ENCODE measurements at places on chromosomes 7 and 10.

DNA sequence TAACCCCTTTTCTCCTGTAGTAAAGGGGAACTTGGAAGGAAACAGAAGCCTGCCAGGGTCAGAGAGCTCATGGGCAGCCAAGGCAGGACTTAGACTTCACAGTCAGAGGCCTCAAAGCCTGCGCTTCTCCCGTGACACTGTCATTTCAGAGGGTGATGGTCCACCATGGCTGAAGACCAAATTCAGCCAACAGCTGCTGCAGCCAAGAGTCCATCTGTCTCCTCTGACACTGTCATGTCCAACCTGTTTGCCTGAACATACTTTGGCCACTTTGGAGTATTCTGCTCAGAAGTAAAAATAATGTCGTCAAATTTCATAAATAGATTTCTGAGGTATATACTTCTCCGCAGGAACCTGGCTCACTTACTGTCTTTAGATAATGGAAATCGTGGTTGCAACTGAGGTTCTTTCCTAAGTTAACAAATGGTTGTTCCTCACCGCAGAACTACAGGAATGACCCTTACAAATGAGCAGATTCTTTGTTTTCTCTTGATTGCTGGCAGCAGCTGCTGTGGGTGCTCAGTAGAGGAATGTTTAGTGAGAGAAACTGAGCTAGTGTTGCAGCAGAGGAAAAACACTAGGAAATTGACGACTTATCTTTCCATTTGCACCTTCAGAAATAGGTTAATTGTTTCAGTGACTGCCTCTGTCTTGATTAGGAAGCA, 626.5 kb downstream of the SDK1 start:
- no peak for DNase-seq

DNA sequence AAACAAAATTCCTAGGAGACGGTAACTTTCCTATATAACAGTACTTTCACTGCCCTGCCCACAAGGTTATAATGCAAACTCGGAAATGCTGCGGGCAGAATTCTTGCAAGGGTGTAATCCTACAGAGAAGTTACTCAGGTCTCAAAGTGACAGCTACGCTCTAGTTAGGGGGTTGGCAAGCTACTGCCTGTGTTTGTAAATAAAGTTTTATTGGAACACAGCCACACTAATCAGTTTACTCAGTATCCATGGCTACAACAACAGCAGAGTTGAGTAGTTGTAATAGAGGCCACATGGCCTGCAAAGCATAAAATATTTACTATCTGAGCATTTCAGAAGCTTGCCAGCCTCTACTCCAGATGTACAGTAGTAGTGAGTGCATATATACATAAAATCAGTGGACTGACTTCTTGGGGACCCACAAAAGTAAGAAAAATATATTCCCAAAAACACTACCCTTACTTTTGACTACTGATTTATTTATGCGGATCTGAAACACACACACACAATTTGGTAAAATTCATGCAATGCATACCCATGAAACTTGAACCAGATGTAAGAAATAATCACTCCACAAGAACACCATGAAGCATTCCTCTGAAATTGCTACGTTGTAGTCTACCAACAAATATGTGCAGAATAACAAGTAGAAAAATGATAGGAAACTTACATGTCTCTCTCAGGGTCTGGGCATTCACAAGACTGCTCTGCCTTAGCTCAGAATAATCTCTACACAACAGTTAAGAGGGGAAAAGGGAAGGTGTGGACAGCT, 53.0 kb downstream of the SMURF1 start:
- DNase-seq, result no peak

- no peak for DNase-seq
Measured at GRCh38 chr10:132710746-132711612, 75.0 kb downstream of the NKX6-2 start.

GRCh38 chr7:106788637-106789036, 76.4 kb upstream of the PIK3CG start:
- DNase-seq, result no peak

DNA sequence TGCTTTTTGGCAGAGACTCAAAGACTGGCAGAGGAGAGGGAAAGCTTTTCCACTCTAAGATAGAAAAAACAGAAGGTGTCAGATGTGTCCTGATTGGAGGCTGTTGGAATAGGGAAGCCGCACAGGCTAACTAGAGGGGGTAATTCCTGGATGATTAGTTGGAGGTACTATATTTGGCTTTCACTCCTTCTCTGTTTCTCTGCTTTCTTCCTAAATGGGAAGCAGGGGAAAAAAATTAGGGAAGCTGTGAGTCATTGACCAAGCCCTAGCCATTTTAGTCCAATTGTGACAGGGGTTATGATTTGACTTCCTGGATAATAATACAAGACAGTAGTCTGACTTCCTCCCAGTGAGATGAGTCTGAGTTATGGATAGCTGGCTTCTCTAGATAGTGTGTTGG, 475.2 kb upstream of the CELF2 start:
- DNase-seq, result no peak

DNA sequence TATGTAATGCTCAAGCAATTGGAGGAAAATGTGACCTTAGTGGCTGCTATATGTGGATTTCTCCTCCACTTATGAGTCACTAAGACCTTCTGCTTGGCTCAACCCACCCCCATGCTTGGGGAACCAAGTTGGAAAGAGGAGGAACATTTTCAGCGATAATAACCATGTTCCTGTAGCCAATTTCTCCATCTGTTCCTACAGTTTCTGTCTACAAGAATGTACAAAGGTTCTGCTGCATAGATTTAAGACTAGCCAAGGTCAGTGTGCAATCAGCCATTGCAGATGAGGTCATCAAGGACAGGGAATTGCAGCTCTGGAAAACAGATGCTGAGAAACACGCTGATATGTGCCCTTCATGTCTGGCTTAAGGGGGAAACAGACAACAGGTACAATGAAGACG, 5.6 kb upstream of the NRCAM start:
- DNase-seq, result no peak

- no peak for DNase-seq
Measured at GRCh38 chr7:18530224-18531179, 35.0 kb downstream of the HDAC9 start.

GRCh38 chr7:149850716-149851115, 12.5 kb downstream of the ZNF862 start:
- DNase-seq, result no peak

DNA sequence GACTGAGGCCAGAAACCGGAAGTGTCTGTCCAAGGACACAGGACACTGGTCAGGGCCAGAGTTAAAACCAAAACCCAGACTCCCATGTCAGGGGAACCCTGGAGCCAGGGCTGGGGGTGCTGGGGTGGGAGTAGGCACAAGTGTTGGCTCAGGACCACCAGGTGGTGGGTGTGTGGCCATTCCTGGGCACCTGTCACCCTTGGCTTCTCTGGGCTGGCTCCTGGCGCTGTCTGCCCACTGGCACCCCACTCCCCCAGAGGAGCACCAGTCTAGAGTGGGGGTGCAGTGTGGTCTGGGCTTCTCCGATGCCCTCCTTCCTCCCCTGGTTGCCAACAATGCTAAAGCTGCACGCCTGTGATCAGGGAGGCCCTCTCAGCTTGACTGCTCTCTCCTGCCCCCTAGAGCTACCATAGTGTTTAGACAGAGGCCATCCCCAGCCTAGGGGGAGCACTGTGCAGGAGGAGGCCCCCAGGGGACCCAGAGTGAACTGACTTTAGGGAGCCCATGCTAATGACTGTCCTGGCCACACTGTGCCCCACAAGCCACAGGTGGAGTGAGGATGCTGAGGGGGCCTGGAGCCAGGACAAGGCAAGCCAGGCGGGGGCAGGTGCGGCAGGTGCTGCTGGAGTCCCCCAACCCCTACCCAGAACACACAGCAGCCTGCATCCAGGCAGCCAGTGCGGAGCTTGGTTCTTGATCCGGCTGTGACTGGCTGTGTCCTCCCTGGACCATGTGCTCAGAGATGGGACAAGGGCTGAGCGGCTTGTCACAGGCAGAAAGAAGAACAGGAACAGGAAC, 11.0 kb downstream of the RASGEF1A start:
- DNase-seq, result peak; percentile 49

DNA sequence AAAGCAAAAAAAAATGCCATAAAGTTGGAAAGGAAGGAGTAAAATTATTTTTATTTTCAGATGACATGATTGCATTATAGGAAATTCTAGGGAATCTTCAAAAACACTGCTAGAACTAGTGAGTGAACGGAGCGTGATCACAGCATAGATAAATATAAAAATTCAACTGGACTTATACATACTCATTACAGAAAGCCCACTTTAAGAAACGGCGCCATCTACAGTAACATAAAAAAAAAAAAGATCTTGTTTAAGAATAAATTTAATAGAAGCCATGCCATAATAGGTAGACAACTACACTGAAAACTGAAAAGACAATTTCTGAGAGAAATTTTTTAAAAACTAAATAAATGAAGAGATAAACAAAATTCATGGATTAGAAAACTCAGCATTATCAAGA, 623.1 kb upstream of the MGMT start:
- no peak for DNase-seq

DNA sequence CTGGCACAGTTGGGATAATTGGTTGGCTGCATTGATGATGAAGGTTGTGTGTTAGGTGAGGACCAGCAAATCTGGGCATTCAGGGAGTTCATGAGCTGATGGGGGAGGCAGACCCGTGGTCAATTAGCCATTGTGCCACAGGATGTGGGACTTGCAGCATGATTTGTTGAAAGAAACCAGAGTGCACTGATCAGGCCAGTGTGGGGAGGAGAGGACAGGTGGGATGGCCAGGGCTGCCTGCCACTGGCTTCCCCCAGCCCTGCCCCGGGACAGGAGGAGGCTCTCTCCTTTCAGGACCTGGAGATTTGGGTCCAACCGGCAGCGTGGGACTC, 4.3 kb downstream of the CLIP2 start:
- DNase-seq, result no peak

GRCh38 chr7:131608116-131608500, 51.7 kb upstream of the PODXL start:
- DNase-seq, result no peak

DNA sequence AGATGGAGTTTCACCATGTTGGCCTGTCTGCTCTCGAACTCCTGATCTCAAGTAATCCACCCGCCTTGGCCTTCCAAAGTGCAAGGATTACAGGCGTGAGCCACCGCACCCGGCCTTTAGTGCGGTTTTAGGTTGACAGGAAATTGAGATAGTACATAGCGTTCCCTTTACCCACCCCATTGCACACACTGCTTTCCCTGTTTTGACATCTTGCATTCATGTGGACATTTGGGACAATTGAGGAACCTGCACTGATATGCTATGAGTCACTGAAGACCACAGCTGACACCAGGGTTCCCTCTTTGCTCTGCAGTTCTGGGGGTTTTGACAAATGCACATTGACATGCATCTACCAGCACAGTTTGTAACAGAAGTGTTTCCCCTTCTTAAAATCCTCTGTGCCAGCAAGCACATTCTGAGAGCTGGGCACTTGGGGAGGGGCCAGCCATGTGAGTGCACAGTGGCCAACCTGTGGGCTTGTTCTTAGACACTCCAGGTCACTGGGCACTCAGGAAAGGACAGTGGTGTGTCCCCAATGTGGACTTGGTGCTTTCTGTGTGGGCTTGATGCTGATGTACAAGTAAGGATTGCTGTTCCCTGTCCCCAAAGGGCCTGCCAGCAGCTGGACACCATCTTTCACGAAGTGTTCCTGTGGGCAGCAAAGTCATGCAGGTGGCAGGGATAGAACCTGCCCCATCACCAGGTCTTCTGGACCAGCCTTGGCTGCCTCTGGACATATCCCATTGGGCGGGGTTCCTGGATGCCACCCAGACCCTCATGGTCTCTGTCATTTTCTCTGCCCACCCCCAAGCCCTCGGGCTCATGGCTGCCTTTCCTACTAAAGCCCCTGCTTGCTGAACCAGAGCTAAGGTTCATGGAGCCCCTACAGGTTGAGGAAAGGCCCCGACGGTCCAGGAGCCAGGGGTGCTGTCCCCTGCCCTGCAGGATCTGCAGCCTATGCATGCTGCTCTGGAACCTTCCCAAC, 579.8 kb downstream of the GLRX3 start:
- no peak for DNase-seq

- DNase-seq, result no peak
Measured at GRCh38 chr10:19710600-19710999, 105.6 kb upstream of the PLXDC2 start.

DNA sequence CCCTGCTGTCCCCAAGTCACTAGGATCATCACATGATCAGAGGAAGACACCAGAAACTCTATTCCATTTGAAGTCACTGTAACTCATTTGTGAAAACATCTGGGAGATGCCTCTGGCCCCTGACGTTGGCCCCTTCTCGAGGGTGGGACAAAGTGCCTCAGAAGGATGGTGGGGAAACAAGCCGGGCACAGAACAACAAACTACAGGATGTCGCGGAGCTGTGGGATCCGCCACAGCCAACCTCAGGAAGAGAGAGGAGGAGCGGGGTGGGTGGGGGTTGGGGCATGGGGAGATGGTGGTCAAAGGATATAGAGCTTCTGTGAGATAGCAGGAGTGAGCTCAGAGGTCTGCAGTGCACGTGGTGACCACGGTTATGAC, 265.6 kb upstream of the TCERG1L start:
- no peak for DNase-seq

DNA sequence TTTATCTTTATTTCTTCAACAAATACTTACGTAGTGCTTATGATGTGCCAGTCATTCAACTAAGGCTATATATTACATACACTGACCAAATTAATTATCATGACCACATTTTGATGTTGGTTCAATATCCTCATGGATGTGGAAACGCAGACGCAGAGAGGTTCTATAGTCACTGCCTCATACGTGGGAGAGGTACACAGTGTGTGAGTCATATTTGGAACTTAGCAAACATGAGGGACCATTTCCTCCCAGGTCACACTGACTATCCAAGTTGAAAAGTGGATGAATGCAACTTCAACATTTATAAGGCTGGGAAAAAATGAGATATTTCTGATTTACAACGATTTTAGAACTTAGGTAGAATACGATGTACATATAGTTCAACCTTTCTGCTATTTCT, 113.6 kb downstream of the PRLHR start:
- no peak for DNase-seq

- DNase-seq, result no peak
Measured at GRCh38 chr7:81075150-81075549, 156.3 kb upstream of the SEMA3C start.

GRCh38 chr10:113035732-113036312, 85.8 kb downstream of the TCF7L2 start:
- DNase-seq, result no peak

GRCh38 chr7:94216944-94217461, 177.7 kb upstream of the COL1A2 start:
- DNase-seq, result no peak

DNA sequence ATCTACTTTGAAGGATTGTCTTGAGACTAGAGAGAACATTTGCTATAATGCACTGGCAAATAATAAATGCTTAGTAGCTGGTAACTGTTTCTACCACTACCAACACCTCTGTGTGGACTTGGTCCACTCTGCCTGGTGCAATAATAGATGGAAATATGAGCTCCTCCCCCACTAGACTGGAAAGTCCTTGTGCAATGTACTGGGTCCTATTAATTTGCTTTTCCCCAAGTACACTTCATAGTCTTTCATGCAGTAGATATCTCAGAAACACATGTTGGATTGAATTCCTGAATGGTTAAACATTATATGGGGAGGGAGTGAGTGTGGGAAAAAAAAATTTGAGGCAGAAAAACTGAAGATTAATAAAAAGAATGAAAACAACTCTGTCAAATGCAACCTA, 119.3 kb downstream of the C10orf90 start:
- DNase-seq, result no peak

Data from activated CD8-positive, alpha-beta memory T cell treated with anti-CD3 and anti-CD28 coated beads, Interleukin-2, amount 50 U/mL, for 4 hours (primary cell).